ENCODE measurements at places on chromosomes 5 and 9.

- no peak for DNase-seq
These were observed 43.3 kb downstream of the IZUMO3 start for GRCh38 chr9:24502206-24502937.

- DNase-seq, result no peak
These were observed 146.3 kb upstream of the RGMB start for GRCh38 chr5:98627121-98627520.

- DNase-seq, result no peak
These were observed 29.4 kb downstream of the CHD1 start for GRCh38 chr5:98899456-98899855.

DNA sequence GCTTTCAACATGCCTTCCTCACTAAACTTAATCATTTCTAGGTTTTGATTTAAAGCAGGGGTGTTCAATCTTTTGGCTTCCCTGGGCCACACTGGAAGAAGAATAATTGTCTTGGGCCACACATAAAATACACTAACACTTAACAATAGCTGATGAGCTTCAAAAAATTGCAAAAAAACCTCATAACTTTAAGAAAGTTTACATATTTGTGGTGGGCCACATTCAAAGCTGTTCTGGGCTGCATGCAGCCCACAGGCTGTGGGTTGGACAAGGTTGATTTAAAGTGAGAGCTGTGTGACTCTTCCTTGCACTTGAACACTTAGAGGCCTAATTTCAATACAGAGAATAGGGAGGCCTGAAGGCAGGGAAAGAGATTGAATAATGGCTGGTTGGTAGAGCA, 598.3 kb downstream of the EFNA5 start:
- DNase-seq, result no peak

DNA sequence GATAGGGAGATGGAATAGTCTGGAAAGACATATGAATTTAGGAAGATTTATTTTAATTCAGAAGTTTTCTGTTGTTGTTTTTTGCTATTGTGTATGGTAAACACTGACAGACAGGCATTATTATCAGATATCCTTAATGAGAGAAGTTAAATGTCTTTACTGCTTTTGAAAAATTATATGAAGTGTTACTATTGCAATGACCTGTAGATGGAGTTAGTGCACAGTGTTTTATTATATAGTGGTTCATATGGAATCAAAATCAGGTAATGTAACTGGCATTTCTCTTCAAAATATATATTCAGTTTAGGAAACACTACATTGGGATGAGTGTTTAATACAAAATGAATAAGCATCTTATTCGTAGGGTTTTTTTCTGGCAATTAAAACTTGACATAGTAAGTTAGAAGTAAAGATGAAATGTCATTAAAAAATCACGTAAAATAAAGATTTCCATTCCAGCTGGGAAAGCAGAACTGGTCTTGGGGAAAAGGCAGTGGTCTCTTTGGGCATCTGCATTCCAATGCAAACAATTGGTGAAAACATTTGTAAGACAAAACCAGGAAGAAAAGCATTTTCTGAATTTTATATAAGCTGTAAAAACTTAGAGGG, 3.9 kb downstream of the GABRA1 start:
- no peak for DNase-seq

- no peak for DNase-seq
These were observed 88.3 kb upstream of the CTNND2 start for GRCh38 chr5:11992518-11992917.

GRCh38 chr5:93221-93980, 1.4 kb downstream of the PLEKHG4B start:
- DNase-seq, result no peak

GRCh38 chr5:177105691-177106476, 19.2 kb downstream of the FGFR4 start:
- no peak for DNase-seq

DNA sequence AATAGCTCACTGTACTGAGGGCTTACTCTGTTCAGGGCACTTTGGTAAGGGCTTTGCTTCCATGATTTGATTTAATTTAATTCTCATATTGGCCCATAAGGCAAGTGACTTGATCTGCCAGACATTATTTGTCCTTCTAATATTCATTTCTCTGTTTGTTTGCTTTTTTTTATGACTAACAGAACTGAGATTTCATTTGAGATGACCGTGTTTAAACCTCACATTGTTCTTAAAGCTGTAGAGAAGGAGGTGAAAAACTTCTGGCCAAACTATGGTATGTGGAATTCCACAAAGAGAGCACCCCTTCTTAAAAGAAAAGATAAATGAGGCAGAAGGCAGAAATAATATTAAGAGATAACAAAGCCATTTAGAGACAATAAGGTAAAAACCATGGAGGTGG, 775.6 kb upstream of the ACO1 start:
- no peak for DNase-seq

GRCh38 chr5:141681695-141682641, at the start of gene ARAP3:
ARAP3 (minus strand) TSS chr5:141682230; CDS start chr5:141680486, 1,744 bp downstream.
- DNase-seq, result peak; percentile 50

DNA sequence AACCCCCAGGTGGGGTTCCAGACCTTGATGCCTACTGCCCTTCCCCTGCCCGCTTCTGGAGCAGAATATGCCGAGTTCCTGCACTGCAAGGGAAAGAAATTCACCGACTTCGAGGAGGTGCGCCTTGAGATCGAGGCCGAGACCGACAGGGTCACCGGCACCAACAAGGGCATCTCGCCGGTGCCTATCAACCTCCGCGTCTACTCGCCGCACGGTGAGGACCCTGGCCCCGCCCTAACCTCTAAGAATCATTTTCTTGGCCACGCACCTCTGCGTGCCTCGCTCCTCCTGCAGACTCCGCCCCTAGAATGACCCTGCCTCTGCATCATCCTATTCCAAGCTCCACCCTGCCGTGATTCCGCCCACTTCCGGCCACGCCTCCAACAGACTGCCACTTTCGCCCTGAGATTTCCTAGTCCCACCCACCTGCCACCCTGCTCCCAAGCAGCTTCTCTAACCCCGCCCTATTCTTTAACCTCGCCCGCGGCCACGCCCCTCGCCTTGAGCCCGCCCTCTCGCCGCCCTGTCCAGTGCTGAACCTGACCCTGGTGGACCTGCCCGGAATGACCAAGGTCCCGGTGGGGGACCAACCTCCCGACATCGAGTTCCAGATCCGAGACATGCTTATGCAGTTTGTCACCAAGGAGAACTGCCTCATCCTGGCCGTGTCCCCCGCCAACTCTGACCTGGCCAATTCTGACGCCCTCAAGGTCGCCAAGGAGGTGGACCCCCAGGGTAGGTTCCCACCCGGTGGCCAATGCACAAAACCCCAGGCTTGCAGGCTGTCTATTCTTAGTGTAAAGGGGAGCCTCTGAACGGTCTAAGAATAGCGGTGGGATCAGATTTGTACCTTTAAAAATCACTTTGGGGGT, 15.6 kb downstream of the DNM1 start:
- no peak for DNase-seq

GRCh38 chr9:88988796-88989641, 2.2 kb upstream of the S1PR3 start:
- DNase-seq, result peak; percentile 56

- peak; percentile 50 for DNase-seq
These were observed 22.8 kb downstream of the SMIM3 start for GRCh38 chr5:150801117-150801927.

GRCh38 chr9:28915202-28915930, 1342.1 kb upstream of the C9orf72 start:
- DNase-seq, result no peak

- DNase-seq, result peak; percentile 62
These were observed 3.0 kb upstream of the ERGIC1 start for GRCh38 chr5:172830876-172831662.

GRCh38 chr9:120394058-120394669, 185.8 kb downstream of the CDK5RAP2 start:
- DNase-seq, result peak; percentile 65

DNA sequence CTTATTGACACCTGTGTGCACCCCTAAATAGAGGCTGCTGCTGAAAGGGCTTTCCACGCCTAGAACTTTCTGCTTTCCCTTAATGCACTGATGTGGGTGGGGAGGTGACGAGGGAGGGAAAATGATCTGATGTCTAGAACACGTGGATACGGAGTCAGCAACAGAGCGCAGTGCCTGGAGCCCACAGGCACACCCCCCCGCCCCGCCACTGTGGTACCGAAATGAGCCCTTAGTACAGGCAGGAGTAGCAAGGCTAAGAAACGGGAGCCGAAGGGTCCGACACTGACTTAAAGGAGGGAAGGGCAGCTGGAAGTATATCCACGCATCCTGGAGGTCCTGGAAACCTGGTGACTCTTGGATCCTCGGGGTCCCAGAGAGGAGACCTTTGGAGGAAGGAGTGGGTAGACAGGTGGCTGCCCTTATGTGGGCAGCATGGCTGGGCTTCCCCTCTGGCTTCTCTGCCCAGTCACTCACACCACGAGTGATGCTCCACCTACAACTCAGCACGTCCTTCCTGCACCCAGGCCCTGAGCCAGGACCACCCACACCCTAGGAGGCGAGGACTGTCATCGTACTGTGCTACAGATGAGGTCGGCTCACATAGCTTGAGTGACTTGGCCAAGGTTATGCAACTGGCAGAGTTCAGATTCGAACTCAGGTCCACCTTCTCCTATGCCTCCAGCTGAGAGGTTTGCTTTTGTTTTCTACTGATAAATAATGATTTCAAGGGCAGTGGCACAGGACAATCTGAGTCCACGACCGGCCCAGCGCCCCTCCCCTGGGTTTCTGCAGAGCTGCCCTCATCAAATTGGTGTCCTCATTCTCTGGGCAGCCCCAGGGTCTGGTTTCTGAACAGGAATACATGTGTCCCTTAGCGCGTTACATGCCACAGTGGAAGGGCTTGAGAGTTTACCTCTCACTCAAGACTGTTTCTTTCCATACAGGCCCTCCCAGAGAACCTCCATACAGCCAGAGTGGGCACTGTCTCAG, 4.7 kb upstream of the VAV2 start:
- no peak for DNase-seq

GRCh38 chr5:35803191-35803651, 53.5 kb upstream of the IL7R start:
- DNase-seq, result peak; percentile 49

- no peak for DNase-seq
These were observed 249.7 kb downstream of the ARHGAP26 start for GRCh38 chr5:143019614-143020515.

GRCh38 chr9:621201-621855, 220.2 kb upstream of the DMRT1 start:
- no peak for DNase-seq

GRCh38 chr9:754150-754931, 87.2 kb upstream of the DMRT1 start:
- no peak for DNase-seq

DNA sequence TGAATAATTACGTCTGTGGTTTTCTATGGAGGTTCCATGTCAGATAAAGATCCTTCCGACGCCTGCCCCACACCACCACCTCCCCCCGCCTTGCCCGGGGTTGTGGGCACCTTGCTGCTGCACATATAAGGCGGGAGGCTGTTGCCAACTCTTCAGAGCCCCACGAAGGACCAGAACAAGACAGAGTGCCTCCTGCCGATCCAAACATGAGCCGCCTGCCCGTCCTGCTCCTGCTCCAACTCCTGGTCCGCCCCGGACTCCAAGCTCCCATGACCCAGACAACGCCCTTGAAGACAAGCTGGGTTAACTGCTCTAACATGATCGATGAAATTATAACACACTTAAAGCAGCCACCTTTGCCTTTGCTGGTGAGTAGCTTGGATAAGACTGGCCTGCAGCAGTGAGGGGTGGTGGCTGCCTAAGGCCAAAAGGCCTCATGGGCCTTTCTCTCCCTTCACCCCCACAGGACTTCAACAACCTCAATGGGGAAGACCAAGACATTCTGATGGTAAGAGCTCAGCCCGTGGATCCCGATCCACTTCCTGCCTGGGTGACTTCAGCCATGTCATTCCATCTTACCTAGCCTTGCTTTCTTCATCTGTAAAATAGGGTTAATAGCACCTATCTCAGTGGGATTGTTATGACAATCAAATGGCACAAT, at the start of gene IL3:
TSS of gene IL3 (plus strand) at position 155 of the 661 bp plus-strand sequence. CDS start at position 207, 52 bp downstream.
- DNase-seq, result no peak

- DNase-seq, result no peak
These were observed 97.5 kb downstream of the COL5A1 start for GRCh38 chr9:134738869-134739659.

DNA sequence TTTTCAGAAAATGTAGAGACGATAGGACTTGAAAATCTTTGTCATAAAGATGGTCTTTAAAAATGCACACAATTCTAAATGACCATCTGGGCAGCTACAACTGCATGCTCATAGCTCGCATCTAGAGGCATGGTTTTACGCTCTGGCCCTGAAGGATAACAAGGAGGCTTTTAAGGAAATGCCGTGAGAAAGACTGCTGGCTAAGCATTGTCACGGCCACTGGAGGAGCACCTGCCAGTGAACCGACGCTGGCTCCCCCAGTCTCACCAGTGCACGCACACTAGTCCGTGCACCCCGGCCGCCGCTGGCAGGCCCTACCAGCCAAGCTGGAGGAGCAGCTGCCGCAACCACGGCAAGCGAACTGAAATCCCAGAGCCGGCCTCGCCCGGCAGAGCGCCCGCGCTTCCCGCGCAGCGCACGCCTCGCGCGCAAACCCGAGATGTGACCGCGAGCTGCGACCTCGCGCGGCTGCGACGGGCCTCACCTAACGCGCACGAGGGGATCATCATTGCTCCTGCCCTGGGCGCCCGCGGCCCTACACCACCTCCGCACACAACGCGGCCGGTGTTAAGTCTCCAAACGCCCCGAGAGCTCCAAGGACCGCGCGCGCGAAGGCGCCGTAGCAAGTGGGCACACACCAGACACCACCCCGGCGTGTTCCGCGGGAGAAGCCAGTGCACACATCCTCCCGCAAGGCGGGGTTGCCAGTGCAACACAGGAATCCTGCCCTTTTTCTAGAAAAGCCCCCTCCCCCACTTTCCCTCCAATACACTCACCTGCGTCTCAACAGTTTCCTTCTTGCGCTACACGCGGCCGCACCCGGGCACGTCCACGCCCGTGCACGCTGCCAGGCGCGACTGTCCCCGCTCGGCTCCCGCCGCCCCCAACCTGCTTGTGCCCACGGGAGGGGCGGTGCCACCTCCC, 5.3 kb downstream of the ELAVL2 start:
- DNase-seq, result no peak

DNA sequence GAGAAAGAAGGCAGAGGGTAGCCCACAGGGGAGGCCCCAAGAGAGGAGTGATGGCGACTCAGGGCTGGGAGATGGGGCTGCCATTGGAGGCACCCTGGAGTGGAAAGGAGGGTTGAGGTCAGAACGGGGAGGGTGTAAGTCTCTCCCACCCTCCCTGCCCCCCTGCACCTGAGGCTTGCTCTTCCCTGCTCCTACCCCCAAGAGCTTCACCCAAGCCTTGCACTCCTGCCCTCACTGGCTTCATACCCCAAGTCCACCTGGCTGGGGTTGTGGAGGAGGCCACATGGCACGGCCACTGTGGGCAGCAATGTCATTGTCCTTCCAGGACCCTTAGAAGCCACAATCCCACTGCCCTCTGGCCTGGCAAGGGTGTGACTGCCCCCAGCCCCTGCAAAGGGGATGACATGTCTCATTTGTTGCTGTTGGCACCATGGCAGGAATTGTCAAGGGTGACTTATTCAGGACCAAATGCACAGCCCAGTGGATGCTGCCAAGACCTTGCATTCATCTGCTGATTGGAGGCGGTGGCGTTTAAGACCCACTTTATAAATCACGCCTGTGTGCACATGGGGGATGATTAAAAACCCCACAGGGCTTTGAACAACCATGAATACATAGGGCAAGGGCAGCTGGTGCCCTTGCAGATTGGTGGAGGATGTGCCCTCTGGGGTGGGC, 47.6 kb upstream of the RNU6ATAC start:
- no peak for DNase-seq

- DNase-seq, result no peak
These were observed 61.1 kb upstream of the SAP30L start for GRCh38 chr5:154384480-154385235.

- DNase-seq, result no peak
These were observed 139.6 kb downstream of the MAN2A1 start for GRCh38 chr5:109829331-109829730.

Data from GM04503 (cell line).